ENCODE measurements at places on chromosomes 7 and 10.

GRCh38 chr10:124043310-124044142, 49.9 kb downstream of the CHST15 start:
- peak; percentile 17 for DNase-seq

DNA sequence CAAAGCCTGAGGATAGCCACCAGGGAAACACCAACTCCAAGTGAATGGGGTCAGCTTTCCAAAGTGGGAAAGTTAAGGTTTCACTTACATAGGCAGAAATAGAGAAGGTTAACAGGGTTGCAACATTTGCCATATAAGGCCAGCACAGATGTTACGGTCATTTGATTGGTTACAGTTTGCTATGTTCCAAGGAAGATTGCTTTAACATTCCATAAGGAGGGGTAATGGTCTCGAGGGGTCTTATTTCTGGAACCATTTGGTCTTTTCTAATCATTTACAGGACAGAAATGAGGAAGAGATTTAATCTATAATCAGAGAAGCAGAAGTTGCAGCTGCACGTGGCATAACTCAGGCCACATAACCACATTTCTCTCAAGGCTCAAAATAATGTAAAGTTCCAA, 679.4 kb upstream of the C7orf33 start:
- no peak for DNase-seq

- no peak for DNase-seq
These were observed 146.9 kb downstream of the PTN start for GRCh38 chr7:137196648-137197047.

DNA sequence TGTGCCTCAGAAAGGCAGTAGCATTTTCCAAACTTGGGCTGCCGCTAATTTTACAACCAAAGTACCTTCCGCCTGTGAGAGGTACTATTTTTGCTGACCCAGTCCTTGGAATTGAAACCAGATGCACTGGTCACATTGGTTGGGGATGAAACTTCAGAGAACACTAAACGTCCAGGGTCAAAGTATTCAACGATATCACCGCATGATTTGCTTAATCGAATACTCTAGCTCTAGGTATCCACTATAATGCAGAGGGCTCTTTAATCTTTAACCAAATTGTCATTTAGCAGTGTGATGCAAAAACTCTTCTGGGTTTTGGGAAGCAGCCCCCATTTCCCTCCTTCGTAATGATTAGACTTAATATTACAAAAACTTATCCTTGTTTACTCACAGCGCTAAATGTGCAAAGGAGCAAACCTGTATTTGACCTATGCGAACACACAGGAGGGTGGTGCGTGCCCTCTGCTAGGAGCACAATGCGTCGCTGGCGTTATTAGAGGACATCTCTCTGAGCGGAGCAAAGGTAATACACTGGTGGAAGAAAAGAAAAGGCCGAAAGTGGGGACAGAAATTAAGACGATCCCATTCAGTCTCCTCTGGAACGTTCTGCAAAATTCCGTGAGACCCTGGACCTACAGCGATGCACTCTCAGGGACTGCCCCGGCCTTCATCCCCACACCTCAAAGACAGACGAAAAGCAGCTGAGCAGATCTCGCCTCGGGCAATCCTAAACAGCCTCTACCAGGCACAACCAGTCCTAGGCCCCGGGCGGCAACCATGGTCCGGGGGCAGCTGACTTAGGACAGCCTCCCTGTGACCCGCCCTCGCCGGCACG, 916 bp upstream of the EEPD1 start:
- DNase-seq: no peak

- peak; percentile 63 for DNase-seq
These were observed 54.9 kb upstream of the ZNF800 start for GRCh38 chr7:127447326-127447945.

GRCh38 chr10:48227213-48227612, 47.3 kb downstream of the FRMPD2 start:
- no peak for DNase-seq

DNA sequence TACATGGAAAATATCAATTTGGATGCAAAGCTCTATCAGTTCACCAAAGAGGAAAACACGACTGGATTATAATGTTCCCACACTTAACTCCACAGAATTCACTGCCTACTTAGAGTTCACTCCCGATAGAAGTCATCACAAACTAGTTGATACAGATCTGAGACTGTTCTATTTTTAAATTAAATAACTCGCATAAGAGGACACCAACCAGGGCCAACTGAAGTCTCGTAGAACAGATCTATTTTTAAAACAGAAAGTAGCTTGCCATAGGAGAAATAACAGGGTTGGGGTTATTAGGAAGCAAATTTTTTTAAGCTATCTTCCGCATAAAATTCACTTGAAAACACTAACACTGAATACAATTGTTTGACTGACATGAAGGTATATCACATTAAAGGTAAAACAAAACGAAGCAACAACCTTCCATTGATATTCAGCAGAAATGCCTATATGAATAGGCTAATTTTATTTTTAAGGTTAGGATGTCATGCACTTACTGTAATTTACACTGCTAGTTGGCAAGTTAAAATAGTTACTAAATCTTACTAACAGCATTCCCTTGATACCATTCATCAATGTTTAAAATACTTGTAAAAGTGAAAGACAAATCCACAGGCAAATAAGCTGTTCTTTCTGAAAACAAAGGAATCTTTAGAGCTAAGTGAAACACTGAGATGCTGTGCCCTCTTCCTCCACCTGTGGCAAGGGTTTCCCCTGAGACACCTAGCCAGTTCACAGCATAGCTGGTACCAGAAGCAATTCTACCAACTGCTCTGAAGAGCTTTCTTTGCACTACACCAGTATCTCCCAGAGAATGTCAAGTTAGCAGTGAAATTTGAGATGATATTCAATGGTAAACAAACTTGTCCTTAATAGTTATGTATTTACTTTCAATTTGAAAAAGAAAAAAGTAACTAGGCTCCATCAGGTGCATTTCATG, 186.7 kb upstream of the ANK3 start:
- no peak for DNase-seq

DNA sequence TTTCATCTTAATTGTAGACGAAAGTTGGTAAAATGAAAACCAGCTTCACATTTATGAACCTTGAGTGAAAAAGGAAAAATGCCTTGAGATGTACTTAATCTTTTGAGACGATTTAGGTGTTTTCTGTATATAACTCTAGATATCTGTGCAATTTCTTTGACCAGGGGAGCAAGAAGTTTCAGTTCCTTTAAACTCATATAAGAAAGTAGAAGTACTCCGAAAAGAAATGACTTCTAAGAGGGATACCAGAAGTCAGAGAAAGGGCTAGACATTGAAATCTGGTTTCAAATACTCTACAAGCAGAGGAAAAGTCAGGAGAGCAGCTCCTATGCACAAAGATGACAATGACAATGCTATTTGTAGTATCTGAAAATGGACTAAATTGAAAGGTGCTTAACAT, 303.7 kb downstream of the BAMBI start:
- DNase-seq: no peak

DNA sequence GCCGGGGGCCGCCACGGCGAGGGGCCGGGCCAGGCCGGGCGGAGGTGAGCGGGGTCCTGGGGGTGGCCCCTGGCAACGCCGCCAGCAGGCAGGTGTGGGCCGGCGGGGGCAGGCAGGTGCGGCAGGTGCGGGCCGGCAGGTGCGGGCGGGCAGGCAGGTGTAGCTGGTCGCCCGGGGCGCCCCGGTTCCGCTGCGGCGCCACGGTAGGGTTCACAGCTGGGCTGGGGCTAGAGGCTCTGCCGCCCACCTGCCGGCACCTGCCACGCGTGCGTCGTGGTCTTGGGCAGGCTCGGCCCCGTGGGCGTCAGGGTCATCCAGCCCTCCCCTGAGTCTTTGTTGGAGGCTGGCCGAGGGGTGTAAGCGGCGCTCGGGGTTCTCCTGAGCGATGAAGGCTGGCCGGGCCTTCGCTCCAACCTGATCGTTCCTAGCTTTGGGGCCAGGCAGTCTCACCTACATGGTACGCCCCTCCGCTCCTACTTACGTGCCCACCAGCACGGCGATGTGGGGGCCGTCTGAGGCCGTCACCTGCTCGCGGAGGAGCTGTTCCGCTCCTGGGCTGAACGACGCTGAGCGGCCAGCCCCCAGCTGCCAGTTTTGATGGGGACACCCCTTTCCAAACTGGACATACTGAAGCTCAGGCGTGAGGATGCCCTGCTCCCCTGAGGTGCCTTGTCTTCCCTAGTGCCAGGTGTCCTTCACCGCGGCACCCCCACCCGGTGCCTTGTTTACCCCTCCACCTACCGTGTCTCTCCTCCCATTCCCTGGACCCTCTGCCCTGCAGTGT, 493 bp downstream of the ZMIZ2 start:
- DNase-seq: peak; percentile 15

GRCh38 chr10:69367469-69367868, 49.2 kb downstream of the TACR2 start:
- DNase-seq: no peak

GRCh38 chr7:75662579-75663301, 76.0 kb downstream of the HIP1 start:
- DNase-seq: no peak

DNA sequence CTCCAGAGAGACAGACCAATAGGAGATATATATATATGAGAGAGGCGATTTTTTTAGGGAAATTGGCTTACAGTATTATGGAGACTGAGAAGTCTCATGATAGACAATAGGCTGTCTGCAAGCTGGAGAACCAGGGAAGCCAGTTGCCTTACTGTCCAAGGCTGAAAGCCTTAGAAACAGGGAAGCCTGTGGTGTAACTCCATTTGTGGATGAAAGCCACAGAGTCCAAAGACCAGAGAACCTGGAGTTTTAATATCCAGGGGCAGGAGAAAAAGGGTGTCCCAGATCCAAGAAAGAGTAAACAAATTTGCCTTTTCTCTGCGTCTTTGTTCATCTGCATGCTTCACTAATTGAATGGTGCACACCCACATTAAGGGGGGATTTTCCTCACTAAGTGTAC, 71.6 kb upstream of the TEX47 start:
- DNase-seq: no peak

DNA sequence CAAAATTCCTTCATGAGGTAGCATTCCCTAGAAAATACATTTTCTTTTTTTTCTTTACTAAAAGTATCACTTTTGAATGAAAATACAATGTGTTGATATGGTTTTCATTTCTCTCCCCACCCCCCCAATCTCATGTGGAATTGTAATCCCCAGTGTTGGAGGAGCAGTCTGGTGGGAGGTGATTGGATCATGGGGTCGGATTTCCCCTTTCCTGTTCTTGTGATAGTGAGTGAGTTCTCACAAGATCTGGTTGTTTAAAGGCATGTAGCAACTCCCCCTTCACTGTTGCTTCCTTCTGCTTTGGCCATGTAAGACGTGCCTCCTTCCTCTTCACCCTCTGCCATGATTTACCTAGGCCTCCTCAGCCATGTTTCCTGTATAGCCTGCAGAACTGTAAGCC, 790.3 kb upstream of the KCND2 start:
- DNase-seq: no peak

- DNase-seq: no peak
These were observed 138.0 kb downstream of the LHPP start for GRCh38 chr10:124599588-124600050.

- DNase-seq: no peak
These were observed 84.9 kb upstream of the GATA3 start for GRCh38 chr10:7969623-7970022.

DNA sequence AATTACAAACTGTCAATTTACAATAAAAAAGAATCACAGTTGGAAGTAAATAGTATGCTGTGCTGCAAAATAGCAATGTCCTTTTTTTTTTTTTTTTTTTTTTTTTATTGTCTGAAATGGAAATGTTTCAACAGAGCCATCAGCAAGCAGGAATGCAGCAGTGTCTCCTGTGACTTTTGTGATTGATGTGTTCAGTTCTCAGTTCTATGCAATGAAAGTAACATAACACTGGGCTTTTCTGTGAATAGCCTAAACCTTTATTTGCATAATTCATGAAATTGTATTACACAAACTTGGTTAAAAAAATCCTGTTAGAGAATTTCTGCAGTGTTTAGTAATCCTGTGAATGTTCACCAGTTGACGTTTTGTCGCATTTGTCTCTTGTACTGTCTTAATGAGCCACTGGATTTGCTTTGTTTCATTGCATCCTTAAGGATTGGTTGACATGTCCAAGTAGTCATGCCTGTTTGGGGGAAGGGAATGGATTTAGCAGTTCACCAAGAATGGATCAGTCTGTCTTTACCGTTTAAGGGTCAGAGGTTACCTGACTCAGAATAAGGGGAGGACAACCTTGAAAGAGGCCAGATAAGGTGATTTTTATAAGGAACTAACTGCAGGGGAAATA, 192.7 kb downstream of the MLLT10 start:
- DNase-seq: no peak

- DNase-seq: no peak
These were observed 108.6 kb downstream of the ARHGAP22 start for GRCh38 chr10:48496105-48496830.

GRCh38 chr7:2807845-2808772, 36.0 kb downstream of the GNA12 start:
- DNase-seq: no peak

GRCh38 chr7:4880218-4880617, 3.3 kb downstream of the RADIL start:
- no peak for DNase-seq

- DNase-seq: no peak
These were observed 35.3 kb upstream of the ANK3 start for GRCh38 chr10:60424971-60425370.

DNA sequence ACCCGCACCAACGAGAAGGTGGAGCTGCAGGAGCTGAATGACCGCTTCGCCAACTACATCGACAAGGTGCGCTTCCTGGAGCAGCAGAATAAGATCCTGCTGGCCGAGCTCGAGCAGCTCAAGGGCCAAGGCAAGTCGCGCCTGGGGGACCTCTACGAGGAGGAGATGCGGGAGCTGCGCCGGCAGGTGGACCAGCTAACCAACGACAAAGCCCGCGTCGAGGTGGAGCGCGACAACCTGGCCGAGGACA, 1.6 kb downstream of the VIM start:
- no peak for DNase-seq

DNA sequence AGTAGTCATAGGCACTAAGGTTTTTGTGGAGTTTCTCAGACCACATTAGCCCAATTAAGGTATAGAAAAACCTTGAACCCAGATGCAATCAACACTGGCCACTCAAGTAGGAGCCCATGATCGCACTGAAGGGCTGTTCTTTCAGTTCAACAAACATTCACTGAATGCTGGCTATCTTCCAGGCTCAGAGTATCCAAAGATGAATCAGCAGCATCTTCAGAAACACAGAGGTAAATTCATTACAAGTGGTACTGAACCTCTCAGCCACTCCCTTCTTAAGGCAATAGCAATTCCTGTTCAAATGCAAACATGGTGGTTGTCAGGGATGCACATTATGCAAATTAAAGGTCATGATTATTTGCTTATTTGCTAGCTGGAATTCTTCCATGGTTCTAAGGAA, 17.1 kb downstream of the KCNK18 start:
- no peak for DNase-seq

GRCh38 chr10:116141246-116141645, 131.8 kb downstream of the GFRA1 start:
- DNase-seq: no peak

- DNase-seq: no peak
These were observed 136.6 kb upstream of the NRBF2 start for GRCh38 chr10:62996516-62996915.

GRCh38 chr7:95429241-95429990, 5.4 kb downstream of the PON2 start:
- DNase-seq: no peak
